Nephron progenitor cell (in vitro differentiated cells): ENCODE measurements at places on chromosomes 11 and 22.

DNA sequence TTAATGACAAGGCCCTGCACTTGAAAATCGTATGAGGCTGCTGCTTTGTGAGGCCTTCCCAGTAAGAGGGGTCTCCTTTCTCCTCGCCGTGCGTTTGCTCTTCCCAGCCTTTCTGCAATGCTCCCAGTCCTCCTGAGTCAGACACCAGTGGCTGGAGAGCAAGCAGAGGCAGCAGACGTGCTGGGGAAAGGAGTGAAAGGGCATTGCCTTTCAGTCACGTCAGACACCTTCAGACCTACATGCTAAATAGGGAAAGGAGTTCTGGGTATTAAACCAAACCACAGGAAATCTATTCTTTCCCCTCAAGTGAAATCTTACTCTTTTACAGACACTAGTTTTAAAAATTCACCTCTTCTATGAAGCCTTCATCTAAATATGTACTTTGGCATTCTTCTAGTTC, 274.8 kb downstream of the NTM start:
- DNase-seq = no peak
- H3K27me3 ChIP-seq = peaks cover 7% of the 10 kb centered on the region
- H3K4me3 ChIP-seq = no peak overlapping the region
- H3K36me3 ChIP-seq = no peaks in the 10 kb centered on the region
- no peak overlapping the region for H3K27ac ChIP-seq

GRCh38 chr22:49488943-49489342, 338.7 kb downstream of the BRD1 start:
- no peaks in the 10 kb centered on the region for H3K36me3 ChIP-seq
- H3K27ac ChIP-seq = no peak overlapping the region
- no peak overlapping the region for H3K4me3 ChIP-seq
- H3K4me1 ChIP-seq = peaks cover 20% of the 10 kb centered on the region

- no peaks in the 10 kb centered on the region for H3K4me1 ChIP-seq
- peaks cover 4% of the 10 kb centered on the region for H3K27me3 ChIP-seq
- no peak overlapping the region for H3K4me3 ChIP-seq
- no peaks in the 10 kb centered on the region for H3K36me3 ChIP-seq
These were observed 304.4 kb downstream of the AASDHPPT start for GRCh38 chr11:106381895-106382294.

GRCh38 chr11:58867556-58867955, 23.1 kb upstream of the GLYATL2 start:
- no peaks in the 10 kb centered on the region for H3K4me1 ChIP-seq
- H3K36me3 ChIP-seq = peaks cover 6% of the 10 kb centered on the region
- no peak for DNase-seq
- no peaks in the 10 kb centered on the region for H3K27me3 ChIP-seq
- no peak overlapping the region for H3K27ac ChIP-seq

DNA sequence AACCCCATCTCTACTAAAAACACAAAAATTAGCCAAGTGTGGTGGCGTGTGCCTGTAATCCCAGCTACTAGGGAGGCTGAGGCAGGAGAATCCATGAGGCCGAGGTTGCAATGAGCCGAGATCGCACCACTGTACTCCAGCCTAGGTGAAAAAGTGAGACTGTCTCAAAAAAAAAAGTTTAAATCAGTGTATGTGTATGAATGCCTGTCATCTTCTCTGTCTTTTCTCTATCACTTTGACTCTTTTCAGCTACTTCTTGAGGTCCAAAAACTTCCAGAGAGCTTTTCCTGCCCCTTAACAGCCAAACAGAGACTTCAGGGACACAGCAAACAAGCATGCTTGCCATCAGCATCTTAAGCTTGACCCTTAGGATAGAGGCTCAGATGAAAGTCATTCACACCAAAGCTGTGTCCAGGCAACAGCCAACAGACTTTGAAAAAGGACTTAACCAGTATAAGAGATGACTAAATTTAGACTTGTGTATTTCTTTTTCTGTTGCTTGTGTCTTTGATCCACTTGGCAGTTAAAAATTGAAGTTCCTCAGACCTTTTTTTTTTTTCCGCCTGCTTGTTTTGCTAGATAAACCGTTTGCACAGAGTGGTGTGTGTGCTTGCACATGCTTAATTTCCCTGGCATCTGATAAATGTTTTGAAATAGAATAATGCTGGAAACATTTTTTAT, 151.9 kb downstream of the DBX1 start:
- H3K4me1 ChIP-seq = peaks cover 30% of the 10 kb centered on the region
- no peaks in the 10 kb centered on the region for H3K36me3 ChIP-seq
- H3K4me3 ChIP-seq = no peak overlapping the region
- H3K27ac ChIP-seq = no peak overlapping the region

DNA sequence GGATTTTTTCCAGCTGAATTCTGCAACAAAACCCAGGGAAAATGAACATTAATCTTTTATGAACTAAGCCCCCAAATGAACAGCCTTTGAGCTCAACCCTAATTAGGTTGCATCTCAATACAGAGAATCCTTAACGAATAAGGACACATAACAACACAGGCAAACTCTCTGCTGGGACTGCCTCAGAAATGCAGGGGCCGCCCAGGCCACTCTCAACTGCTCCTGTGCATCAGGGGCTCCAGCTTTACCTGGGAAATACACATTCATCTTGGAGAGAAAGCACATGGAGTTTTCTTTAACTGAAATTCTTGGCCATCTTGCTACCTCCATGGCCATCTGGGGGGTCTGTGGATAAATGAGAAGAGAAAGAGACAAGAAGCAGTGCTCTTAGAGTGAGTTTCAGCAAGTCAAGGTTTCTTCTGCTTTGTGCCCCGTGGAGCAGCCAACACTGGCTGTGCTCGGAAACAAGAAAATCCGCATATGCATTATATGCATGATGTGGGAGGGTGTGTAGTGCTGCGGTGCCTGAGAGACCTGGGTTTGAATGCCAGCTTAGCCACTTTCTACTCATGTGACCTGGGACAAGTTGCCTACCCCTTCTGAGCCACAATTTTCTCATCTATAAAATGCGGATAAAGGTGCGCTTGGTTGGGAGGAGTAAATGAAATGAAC, 81.9 kb upstream of the RCN1 start:
- no peaks in the 10 kb centered on the region for H3K36me3 ChIP-seq
- no peak overlapping the region for H3K4me3 ChIP-seq
- H3K27ac ChIP-seq = no peak overlapping the region
- no peak for DNase-seq

GRCh38 chr11:34065505-34066203, 14.1 kb downstream of the CAPRIN1 start:
- H3K27me3 ChIP-seq = no peaks in the 10 kb centered on the region
- H3K36me3 ChIP-seq = peaks cover 69% of the 10 kb centered on the region
- H3K4me1 ChIP-seq = peaks cover 4% of the 10 kb centered on the region

GRCh38 chr22:46462726-46463371, 74.6 kb downstream of the CELSR1 start:
- H3K36me3 ChIP-seq = peaks cover 8% of the 10 kb centered on the region
- peaks cover 53% of the 10 kb centered on the region for H3K4me1 ChIP-seq
- DNase-seq = no peak
- H3K4me3 ChIP-seq = no peak overlapping the region
- H3K27ac ChIP-seq = peak overlapping the region; percentile 68

DNA sequence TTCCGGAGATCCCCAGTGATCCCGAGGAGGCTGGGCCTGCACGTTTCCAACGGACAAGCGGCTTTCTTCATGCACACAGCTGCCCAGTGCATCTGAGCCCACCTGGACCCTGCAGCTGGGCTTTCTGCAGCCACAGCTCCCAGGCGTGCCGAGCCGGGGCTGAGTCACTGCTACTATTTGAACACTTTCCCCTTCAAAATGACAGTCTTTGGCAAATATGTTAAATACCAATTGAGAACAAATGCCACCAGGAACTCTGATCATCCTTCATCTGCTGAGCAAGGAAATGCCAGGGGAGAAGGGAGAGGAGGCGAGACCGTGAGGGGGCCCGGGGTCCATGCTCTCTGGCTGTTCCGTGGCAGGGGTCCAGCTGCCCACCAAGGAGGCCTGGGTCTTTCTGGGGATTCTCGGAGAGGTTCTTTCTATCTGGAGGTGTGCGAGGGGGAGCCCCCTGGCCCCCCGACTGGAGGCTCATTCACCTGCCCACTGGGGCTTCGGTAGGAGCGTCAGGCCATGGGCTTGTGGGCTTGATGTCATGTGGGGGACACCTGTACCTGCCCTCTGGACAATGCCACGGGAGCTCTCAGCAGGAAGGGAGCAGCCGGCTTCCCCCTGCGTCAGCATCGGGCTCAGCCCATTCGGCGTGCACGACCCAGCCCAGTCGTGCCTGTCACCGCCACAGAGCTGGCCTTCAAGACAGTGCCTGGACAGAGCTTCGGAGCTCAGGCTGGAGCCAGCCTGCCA, 159.6 kb downstream of the CTTN start:
- no peaks in the 10 kb centered on the region for H3K36me3 ChIP-seq
- no peak overlapping the region for H3K4me3 ChIP-seq
- peaks cover 43% of the 10 kb centered on the region for H3K4me1 ChIP-seq

GRCh38 chr11:119779195-119780071, 50.4 kb upstream of the NECTIN1 start:
- no peak overlapping the region for H3K4me3 ChIP-seq
- no peak for DNase-seq
- H3K27me3 ChIP-seq = peaks cover 48% of the 10 kb centered on the region
- H3K4me1 ChIP-seq = peaks cover 22% of the 10 kb centered on the region

DNA sequence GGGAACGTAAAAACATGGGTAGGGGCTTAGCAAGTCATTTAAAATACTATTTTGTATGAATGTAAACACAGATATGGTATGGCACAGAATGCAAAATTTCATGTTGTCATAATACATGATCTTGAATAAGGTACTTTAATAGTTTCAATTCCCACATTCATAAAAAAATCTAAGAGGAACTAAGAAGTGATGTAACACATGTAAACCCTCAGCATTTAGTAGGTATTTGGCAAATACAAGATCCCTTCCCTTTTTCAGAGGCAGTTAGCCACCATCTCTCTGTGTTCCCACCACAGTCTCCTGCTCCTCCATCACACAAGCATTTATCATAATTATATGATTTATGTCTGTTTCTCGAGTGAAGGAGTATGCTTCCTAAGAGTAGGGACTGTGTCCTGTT, 251.8 kb downstream of the TENM4 start:
- H3K27me3 ChIP-seq = no peaks in the 10 kb centered on the region
- no peak overlapping the region for H3K4me3 ChIP-seq
- H3K27ac ChIP-seq = no peak overlapping the region
- no peaks in the 10 kb centered on the region for H3K4me1 ChIP-seq

DNA sequence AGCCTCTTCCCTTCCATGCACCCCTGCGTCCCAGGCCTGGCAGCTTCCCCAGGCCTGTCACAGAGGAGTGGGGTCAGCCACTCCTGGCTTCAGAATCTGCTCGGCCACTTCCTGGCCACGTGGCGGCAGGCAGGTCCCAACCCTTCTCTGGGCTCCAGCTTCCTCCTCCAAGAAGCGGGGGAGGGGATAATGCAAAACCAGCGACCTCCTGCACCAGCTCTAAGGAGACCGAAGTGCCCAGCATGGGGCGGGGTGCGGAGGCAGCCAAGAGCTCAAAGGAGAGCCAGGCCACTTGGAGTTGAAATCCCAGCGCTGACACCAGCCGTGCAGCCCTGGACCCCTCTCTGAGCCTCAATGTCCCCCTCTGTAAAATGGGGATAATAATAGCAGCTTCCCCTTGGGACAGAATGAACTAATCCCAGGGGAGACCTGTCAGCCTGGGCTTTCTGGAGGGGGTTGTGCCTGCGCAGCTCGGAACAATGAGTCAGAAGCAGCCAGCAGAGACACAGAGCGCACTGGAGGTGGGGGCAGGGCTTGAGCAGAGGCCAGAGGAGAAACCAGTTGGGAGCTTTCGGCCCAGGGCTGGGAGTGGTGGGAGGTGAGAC, 22.8 kb upstream of the PICK1 start:
- peak overlapping the region; percentile 81 for H3K27ac ChIP-seq
- no peaks in the 10 kb centered on the region for H3K36me3 ChIP-seq
- DNase-seq = no peak
- no peak overlapping the region for H3K4me3 ChIP-seq
- H3K27me3 ChIP-seq = peaks cover 5% of the 10 kb centered on the region

DNA sequence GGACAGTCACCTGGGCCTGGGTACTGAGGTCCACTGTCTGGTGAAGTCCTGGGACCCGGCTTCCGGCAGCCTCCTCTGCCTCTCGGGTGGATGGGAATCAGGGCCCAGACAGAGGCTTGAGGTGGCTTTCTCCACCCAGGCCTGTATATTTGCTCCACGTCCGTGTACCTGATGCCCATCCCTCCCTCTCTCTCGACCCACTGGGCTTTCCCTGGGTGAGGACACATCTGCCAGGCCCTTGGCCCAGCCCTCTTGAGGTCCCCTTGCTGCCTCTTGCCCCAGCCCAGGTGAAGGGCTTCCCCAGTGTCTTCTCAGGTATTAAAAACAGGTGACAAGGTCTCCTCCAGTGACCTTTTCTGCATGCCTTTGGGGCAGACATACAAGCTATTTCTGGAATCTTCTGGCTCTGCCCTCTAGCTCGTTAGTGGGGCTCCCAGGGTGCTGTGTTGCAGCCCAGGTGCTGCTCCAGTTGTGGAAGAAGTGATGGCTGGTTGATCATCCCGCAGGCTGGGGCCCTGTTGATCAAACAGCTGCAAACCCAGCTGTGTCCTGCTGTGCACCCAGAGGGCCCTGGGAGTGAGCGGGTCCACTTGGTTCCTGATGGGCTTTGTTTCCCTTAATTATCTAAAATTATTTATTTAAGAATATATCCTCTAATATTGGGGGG, 25.5 kb upstream of the ACR start:
- no peak overlapping the region for H3K4me3 ChIP-seq
- peaks cover 17% of the 10 kb centered on the region for H3K4me1 ChIP-seq
- H3K27ac ChIP-seq = no peak overlapping the region
- peaks cover 19% of the 10 kb centered on the region for H3K27me3 ChIP-seq
- peaks cover 33% of the 10 kb centered on the region for H3K36me3 ChIP-seq

GRCh38 chr11:68066742-68067141, 27.9 kb downstream of the TCIRG1 start:
- DNase-seq = no peak
- H3K4me1 ChIP-seq = no peaks in the 10 kb centered on the region
- peaks cover 2% of the 10 kb centered on the region for H3K27me3 ChIP-seq

GRCh38 chr11:123407130-123407995, 22.7 kb upstream of the GRAMD1B start:
- H3K27ac ChIP-seq = no peak overlapping the region
- H3K36me3 ChIP-seq = no peaks in the 10 kb centered on the region
- H3K4me1 ChIP-seq = peaks cover 41% of the 10 kb centered on the region
- H3K27me3 ChIP-seq = peaks cover 28% of the 10 kb centered on the region
- DNase-seq = peak; percentile 62
- H3K4me3 ChIP-seq = no peak overlapping the region

DNA sequence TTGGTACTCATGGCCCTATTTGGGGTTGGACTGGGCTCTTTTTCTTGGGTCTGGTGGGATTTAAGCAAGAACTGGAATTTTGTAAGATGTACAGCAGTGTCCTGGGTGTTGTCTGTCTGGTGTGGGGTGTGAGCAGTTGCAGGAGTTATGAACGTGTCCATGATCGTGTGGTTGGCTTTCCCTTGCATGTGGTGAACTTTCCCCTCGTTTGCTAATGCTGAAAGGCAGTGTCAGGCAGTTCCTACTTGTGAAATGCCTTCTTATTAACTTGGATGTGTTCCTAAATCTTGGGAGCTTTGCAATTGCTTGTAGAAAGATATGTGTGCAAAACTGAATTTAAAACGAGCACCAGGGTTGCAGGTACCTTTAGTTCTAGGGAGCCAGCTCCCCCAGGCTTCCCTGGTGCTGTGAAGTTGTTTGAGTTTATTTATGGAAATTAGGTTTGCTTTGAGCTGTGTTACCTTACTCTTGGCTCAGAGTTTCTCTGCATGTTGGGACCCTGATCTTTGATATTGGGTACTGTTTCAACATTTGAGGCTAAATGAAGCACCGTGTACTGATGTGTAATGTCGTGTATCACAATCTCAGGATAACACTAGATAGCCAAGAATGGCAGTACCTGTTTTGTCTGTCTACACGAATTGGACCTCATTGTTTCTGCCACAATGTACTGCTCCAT, 35.8 kb upstream of the HSD17B12 start:
- peak overlapping the region; percentile 96 for H3K27ac ChIP-seq
- H3K36me3 ChIP-seq = peaks cover 25% of the 10 kb centered on the region
- H3K4me3 ChIP-seq = peak overlapping the region; percentile 100

GRCh38 chr22:21010426-21011113, 4.4 kb upstream of the P2RX6 start:
- no peak overlapping the region for H3K4me3 ChIP-seq
- H3K36me3 ChIP-seq = peaks cover 19% of the 10 kb centered on the region
